ENCODE measurements at places on chromosomes 6 and 20. TPM values are rescaled to one million over a fixed set of nuclear protein-coding genes. Genes with fewer than 3 reads are reported as not detected.

The PDYN gene
- total RNA-seq: not detected

The HCRTR2 gene
- total RNA-seq: not detected

- no peak for DNase-seq
Observed at GRCh38 chr20:10634211-10634610, 39.6 kb downstream of the JAG1 start.

- no peak for DNase-seq
Observed at GRCh38 chr6:38755874-38756273, 40.8 kb downstream of the DNAH8 start.

- DNase-seq: no peak
Observed at GRCh38 chr20:8646033-8646441, 422.9 kb upstream of the PLCB4 start.

DNA sequence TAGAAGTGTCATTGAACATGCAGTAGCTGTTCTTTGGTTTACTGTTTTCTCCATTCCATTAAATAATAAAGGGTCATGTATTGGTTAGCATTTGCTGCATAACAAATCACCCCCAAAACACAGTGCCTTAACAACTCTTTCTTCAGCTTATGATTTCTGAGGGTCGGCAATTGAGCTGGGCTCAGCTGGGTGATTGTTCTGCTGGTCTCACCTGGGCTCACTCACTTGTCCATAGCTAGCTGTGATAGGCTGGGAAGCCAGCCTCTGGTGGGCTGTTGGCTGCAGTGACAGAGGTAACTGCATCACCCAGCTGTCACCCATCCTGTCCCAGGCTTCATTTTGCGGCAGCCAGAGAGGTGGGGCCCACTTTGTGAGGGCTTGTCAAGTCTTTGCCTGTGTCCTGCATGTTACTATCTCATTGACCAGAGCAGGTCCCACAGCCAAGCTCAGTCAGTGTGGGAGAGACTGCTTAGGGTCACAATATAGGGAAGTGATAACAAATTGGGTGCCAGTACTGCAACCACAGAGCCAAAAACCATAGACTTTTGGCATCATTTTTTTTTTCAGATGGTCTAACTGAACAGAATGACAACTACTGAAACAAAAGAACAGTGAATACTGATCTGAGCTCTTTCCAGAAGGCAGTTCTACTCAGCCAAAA, 76.9 kb downstream of the SYNDIG1 start:
- no peak for DNase-seq

DNA sequence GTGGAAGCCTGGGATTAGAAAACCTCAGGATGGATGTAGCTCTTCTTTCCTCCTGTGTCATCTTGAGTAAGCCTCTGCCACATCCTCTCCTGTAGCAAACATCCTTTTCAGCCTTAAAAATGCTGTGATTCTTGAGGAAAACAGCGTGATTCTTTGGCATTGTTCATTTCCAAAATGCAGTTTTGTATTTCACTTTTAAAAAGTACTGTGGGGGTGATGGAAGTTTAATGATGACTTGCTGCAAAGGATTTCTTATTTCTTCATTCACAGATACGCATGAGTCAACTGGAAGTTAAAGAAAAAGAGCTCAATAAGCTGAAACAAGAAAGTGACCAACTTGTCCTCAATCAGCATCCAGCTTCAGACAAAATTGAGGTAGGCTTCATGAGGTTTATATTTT, 23.9 kb upstream of the SNRNP48 start:
- no peak for DNase-seq

GRCh38 chr6:17062871-17063440, 38.9 kb upstream of the STMND1 start:
- no peak for DNase-seq

The FILIP1 gene
- total RNA-seq: 6.5 TPM

- no peak for DNase-seq
Observed at GRCh38 chr20:53294804-53295203, 298.8 kb downstream of the ZNF217 start.

DNA sequence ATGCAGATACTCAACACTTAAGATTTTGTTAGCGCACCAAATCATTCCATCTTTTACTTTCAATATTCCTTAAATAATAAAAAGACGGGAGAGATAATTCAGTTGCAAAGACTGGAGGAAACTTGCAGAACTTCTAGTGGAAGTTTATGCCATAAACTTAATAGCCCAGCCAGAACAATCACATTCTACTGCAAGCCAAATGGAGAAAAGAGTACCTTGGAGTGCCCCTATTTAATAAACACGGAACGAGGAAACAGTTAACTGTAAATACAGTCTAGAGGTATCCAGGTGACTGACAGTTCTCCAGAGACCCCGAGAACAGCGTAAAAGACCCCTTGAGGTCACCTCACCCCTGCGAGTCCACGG, 635 bp downstream of the SLC35B3 start:
- DNase-seq: no peak

The IL17F gene
- total RNA-seq: not detected

The HFE gene
- 2.0 TPM for total RNA-seq

GRCh38 chr20:50537546-50538201, 27.5 kb downstream of the PTPN1 start:
- DNase-seq: no peak

- no peak for DNase-seq
Observed at GRCh38 chr6:169912266-169913095, 161.1 kb downstream of the ERMARD start.

GRCh38 chr6:8065519-8065911, 1.3 kb upstream of the BLOC1S5 start:
- no peak for DNase-seq

GRCh38 chr6:100212131-100212530, 218.1 kb upstream of the MCHR2 start:
- DNase-seq: no peak
